ENCODE measurements at places on chromosomes 6 and 20.

DNA sequence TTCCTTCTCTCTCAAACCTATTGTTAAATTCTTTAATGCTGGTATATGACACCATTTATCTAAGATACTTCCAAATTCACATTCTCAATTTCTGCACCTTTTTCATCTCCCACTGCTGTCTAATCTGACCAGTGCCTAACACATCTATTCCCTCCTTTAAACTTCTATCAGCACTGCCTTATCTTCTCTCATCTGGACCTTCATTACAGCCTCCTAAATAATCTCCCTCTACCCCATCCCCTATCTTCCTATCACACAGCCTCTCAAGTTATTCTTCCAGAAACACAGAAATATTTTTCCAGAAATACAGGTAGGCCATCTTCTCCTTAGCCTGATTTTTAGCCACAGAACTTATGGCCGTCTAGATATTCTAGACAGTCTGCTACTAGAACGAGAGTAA, 5.5 kb downstream of the DTNBP1 start:
- DNase-seq, result no peak

DNA sequence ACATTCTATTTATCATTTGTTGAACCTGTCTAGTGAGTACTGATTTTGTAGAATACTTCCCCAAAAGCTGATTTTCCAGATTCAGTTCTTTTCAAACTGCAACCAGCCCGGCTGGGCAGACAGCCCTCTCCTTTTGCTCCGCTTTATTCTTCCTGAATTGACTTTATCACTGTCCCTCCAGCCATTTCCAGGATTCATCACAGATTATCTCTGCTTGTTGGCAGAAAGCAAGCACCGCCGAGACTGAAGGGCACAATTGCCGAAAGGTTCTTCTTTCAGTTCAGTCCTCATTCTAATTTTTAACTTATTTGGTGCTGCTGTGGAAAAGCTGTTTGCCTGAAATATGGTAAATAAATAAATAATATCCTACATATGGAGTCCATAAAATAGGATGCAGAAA, 369.1 kb upstream of the FLRT3 start:
- DNase-seq, result no peak

DNA sequence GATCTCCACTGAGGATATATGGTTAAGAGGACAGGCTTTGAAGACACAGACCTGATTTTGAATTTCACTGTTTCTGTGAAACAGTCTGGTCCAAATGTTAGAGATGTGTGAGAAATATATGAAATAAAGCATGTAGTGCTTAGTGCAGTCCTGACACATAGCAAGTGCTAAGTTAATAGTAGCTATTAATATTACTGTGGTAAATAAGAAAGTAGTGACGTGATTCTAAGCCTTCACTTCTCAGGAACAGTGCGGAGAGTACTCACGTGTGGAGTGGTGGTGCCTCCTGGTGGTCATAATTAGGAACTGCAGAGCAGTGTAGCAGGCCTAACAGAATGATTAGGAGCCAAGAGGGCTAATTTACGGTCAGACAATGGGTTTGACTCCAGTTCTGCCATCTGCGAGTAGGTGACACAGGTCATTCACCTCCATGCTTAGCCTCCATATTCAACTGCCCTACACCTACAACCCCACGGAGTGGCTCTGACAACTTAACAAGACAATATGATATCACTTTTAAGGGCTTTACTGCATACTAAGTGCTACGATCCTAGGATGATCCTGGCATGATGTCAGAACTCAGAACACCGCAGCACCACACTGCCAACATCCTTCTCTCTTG, 106.2 kb downstream of the JPH2 start:
- DNase-seq, result peak; percentile 78

- no peak for DNase-seq
These were observed 291.8 kb upstream of the MARCKS start for GRCh38 chr6:113565306-113565705.

DNA sequence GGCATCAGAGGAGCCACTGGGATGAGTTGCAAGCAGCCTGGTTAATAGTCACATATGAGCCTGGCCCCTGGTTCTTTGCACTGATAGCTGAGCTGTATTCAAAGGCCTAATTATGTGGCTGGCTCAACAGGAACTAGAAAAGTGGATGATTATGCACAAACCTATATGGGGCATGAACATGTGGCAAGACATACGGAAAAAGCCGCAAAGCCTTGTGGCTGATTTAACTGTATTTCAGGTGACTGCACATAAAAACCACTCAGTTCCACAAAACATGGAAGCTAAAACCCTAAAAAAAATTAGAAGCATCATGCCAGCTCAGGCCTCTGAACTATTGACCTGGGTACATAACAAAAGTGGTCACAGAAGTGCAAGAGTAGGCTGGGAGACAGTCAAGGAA, 13.0 kb upstream of the MUC22 start:
- no peak for DNase-seq

GRCh38 chr20:62874964-62875344, 13.3 kb upstream of the TCFL5 start:
- DNase-seq, result no peak

- peak; percentile 48 for DNase-seq
These were observed 67.2 kb upstream of the RNF24 start for GRCh38 chr20:4082406-4083097.

- DNase-seq, result no peak
These were observed 45.6 kb upstream of the FOXA2 start for GRCh38 chr20:22629927-22630326.

DNA sequence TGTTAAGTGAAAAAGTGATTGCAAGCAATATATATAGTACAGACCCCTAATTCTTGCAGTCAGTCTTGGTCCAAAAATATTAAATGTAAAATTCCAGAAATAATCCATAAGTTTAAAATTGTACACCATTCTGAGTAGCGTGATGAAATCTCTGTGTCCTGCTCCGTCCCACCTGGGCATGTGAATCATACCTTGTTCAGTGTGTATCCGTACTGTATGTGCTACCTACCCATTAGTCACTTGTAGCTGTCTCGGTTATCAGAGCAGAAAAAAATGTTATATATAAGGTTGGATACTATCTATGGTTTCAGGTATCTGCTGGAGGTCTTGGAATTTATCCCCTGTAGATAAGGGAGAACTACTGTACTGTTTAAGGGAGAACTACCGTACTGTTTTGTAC, 16.3 kb downstream of the IRAK1BP1 start:
- DNase-seq, result no peak

- no peak for DNase-seq
These were observed 978 bp downstream of the WFDC6 start for GRCh38 chr20:45538209-45538799.
